ENCODE measurements at places on chromosomes 3 and 15.

- no peak for DNase-seq
Measured at GRCh38 chr3:78913711-78914110, 854.1 kb downstream of the ROBO1 start.

GRCh38 chr3:55165704-55166405, 238.0 kb upstream of the LRTM1 start:
- DNase-seq, result no peak

- DNase-seq, result no peak
Measured at GRCh38 chr3:59994732-59995304, 945.0 kb upstream of the CFAP20DC start.

DNA sequence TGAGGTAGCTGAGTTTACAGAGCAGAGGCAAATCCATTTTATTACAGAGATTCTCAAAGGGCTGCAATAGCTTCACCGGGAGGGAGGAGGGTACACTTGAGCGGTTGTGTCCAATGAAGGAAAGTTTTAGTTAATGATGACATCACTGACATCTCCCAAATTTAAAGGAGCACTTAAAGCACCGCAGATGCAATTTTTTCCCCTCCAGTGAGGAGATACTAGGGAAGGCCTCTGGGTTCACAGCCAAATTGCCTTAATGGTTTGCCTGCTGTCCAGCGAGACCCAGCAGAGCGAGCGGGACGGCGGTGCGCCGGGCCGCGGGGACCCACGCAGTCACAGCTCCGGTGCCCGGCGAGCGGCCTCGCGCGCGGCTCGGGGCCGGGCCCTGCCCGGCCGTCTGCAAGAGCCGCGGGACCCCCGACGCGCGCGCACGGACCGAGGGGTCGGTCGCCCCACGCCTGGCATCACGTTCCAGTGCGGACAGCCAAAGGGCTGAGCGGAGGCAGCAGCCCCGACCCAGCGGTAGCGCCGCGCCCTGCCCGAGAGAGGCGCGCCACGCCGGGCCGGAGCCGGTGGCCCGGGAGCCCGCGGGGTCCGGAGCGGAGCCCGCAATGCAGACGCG, 160.5 kb upstream of the CHRNA7 start:
- DNase-seq, result no peak

- DNase-seq, result no peak
Measured at GRCh38 chr15:31060429-31061140, 40.9 kb downstream of the TRPM1 start.

DNA sequence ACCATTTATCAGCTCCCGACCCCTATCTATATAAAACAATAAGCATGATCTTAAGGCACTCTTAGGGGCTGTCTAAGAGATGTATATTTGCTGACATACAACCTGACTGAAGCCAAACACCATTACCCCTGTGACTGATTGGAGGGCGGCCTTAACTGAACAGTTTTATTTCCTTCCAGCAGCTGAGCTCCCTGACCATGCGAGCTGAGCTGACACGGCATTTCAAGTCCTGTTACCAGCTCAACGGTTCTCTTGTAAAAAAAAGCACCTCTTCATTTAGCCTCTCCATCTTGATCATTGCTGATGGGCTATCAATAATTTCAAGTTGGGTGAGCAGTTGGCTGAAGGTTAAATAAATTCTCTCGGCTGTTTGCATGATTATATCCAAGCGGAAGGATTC, 33.4 kb upstream of the BNIP2 start:
- DNase-seq, result no peak

DNA sequence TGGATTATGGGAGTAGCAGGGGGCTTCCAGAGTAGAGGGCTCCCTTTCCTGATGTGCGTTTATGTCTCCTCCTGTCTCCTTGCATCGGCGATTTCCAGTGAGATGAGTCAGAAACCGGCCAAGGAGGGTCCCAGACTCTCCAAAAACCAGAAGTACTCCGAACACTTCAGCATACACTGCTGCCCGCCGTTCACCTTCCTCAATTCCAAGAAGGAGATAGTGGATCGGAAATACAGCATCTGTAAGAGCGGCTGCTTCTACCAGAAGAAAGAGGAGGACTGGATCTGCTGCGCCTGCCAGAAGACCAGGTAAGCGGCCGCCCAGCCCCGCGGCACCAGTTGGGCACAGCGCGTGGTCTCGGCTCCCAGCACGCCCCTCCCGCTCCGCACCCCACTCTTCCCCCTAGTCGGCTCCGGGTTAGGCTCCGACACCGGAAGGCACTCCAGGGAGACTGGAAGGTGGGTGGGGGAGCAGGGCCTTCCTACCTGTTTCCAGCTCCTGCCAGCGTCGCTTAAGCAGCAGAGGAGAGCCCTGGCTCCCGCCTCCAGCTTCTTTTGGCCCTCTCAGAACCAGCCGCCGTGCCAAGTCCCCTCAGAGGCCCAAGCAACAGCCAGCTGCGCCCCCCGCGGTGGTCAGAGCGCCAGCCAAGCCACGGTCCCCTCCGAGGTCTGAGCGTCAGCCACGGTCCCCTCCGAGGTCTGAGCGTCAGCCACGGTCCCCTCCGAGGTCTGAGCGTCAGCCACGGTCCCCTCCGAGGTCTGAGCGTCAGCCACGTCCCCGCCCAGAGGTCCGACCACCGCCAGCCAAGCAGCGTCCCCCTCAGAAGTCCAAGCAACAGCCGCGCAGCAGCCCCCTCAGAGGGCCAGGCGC, 34.7 kb downstream of the MOBP start:
- no peak for DNase-seq

- peak; percentile 66 for DNase-seq
Measured at GRCh38 chr3:128875556-128876120, 3.8 kb upstream of the ACAD9 start.

DNA sequence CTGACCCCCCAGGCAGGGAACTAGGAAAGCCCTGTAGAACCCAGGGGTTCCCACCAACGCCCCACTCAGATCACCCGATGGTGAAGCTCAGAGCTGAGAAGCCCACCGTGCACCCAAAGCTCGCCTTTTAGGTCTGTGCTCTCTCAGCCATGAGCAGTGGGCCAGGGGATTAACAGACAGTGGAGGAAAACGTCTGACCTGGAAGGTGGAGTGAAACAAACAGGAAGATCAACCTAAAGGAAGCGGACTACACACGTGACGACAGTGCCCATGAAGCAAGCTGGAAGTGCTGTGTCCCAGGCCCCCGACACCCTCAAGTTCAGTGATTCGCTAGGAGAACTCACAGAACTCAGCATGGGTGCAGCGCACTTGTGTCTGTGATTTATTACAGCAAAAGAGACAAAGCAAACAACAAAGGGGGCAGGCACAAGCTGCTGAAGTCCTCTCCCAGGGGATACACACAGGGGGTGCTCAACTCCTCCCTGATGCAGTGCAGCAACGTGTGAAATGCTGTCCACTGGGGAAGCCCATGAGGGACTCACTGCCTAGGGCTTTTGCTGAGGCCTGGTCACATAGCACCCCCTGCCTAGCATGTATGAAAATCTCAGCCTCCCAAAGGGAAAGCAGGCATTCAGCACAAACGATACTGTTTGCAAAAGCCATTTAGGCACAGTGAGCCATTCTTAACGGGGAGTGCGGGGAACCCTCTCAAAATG, 43.5 kb downstream of the CFAP92 start:
- no peak for DNase-seq

- DNase-seq, result no peak
Measured at GRCh38 chr3:44894485-44894884, 20.1 kb downstream of the TGM4 start.

GRCh38 chr15:66169625-66170024, 83.9 kb downstream of the MEGF11 start:
- DNase-seq, result no peak

GRCh38 chr15:40115670-40116093, 7.0 kb upstream of the BMF start:
- no peak for DNase-seq

GRCh38 chr3:57841818-57842217, 85.7 kb downstream of the SLMAP start:
- DNase-seq, result no peak

DNA sequence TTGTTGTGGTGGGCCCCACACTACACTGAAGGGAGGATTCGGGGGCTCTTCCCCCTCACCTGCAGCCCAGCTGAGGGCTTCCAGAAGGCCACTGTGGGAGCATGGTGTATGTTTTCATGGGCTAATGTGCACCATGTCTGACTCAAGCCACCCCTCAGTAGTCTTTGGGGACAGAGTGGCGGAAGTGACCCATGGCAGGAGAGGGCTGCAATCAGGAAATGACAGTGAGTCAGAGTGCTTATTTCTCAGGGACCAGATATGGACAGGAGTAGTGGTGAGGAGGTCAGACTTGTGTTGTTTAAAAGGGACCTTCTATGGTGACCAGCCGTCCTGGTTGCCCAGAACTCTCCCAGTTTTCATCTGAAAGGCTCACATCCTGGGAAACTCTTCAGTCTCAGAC, 32.8 kb upstream of the SLC9A9 start:
- DNase-seq, result no peak

DNA sequence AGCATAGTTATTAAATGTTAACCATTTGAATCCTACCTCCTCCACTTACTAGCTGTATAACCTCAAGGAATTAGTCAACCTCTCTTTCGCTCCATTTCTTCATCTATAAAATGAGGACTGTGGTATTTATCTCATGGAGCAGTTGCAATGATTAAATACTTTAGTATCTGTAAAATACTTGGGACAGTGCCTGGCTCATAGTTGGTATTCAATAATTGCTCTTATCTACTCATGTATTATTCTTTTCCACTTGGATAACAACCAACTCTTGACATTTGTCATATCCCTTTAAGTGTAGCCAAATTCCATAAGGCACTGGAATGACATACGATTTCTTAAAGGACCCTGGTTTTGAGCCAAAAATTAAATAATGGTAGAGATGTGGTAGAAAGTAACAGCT, 72.0 kb downstream of the FSIP1 start:
- DNase-seq, result no peak

DNA sequence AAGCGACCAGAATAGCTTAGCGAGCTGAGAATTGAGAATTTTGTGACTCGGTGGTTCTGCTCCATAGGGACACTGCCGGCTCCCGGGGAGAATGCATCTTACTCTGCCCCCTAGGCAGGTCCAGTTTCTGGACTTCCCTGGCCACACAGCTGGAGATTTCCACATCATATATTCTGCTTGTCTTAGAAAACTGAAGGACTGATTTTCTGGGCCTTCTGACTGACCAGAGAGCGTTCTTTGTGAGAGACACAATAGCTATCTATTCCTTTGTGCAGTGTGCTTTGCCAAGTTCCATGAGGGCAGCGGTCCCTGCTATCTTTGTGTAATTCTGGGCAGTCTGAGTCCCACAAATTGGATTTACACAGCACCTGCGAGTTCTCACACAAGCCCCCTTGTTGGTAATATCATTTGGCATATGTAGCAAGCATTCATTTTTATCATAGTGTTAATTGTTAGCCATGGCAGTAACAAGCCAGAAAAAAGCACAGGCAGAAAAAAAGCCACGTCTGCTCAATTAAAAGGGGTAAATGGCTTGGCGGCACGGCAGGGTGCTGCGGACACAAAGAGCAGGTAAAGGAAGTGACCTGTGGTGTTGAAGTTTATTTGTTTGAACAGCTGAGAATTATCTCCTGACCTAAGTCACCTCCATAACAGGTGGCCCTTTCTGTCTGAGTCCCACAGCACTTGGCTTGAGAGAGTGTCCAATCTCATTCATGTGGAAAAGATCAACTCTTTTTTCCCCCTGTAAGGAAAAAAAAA, 688.7 kb downstream of the TUSC7 start:
- DNase-seq, result no peak

GRCh38 chr3:34783876-34784275, 855.4 kb upstream of the ARPP21 start:
- DNase-seq, result no peak

DNA sequence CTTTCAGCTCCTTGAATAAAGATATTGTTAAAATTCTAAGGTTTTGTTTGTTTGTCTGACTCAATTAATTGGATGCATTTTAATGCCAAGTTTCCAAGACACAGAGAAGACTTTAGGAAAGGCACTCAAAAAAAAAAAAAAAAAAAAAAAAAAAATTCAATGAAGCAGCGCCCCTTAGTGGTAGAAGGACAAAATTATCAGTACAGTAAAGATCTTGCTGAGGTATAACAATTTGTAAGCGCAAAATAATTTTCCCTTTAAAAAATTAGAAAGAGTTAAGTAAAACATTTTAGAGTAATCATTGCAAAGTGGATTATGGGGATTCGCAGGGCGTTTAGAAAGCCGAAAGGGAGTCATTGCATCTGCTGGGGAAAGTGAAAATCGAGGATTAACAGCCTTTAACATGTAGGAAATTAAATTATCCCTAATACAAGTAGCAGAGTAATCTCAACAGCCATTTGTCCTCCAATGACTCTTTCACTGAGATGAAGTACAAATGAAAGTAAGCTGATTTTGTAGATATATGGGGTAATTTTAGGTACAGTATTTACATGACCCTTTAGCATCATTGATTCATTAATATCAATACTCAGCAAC, 5.8 kb upstream of the DIS3L start:
- no peak for DNase-seq

DNA sequence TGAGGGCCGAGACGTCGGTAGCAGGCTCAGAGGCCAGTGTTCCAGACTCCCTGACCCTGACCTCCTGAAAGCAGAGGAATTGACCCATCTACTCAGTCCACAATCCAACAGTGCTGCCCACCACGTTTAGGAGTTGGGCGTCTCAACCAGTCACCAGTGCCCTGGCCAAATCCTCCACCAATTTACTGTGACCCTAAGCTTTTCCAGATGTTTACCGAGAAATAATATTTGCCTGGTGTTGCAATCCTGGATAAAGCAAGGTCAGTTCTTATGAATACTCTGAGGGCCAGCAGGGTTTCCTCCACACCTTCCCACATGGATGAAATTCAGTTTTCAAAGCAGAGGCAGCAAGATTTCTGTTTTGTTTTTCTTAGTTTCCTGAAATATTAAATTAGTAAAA, 7.5 kb upstream of the APOD start:
- DNase-seq, result no peak

- no peak for DNase-seq
Measured at GRCh38 chr3:37197810-37198371, 23.5 kb upstream of the LRRFIP2 start.

DNA sequence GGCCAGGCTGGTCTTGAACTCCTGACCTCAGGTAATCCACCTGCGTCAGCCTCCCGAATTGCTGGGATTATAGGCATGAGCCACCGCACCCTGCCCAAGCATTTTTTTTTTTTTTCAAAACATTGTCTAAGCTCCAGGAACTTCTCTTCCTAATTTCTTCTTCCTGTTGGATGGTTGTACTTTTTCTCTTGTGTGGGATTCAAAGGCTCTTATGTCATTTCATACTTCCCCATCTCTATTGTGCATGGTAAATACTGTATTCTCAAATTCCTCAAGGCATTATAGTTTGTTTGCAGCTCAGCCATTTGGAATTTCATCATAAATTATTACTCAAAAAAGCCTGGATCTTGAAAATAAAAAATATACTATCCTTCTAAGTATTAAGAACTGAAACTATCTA, 199.1 kb upstream of the GADL1 start:
- DNase-seq, result no peak

DNA sequence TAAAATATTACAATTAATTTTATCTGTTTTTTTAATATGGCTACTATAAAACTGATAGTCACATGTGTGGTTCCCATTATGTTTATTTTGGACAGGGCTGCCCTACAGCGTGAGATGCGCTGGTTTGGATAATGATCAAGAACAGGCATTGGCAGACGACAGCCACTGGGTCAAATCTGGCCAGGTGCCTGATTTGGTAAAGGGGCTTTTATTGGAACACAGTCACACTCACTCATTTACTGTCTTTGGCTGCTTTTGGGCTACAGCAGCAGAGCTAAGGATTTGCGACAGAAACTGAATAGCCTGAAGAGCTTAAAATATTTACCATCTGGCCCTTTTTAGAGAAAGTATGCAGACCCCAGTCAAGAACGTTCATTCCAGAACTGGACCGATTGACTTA, 724.2 kb upstream of the CFAP20DC start:
- no peak for DNase-seq

All from stimulated activated CD4-positive, alpha-beta T cell treated with anti-CD3 and anti-CD28 coated beads, Interleukin-4, amount 100 ng/mL, for 1 hour (primary cell).